ENCODE measurements at places on chromosomes 7 and 10.

GRCh38 chr7:39618868-39619267 lies 4.5 kb upstream of the RALA start:
- no peak for DNase-seq

DNA sequence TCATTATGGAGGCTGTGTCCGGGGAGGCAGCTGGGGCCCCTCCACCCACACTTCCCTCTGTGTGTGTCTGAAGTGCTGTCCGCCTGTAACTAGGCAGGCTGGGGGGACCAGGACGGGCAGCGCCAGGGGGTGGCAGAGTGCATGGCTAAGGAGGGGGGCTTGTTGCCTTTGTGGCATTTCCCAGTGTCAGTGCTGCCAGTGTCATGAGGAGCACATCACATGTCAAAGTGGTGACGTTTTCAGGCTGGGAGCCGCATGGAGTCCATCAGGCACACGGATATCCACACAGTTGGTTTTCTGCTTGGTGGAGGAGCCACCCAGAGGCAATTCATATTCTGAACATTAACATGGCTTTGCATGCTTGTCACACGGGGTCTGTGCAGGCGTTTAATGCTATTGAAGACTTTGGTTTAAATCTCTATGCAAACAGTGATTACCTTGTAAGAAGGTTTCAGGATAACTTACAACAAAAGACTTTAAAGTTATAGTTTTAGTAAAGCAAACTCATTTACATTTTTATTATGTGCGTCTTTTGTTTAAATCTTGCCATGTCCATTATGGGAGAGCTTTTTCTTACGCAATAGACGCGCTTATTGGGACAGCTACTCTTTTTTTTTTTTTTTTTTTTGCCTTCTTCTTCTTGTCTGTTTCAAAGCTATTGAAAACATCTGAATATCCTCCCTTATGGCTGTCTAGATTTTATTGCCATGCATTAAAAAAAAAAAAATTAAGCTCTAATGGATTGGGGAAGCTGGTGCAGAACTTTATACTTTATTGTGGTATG lies 52.9 kb downstream of the C10orf67 start:
- DNase-seq: no peak

GRCh38 chr7:127654404-127655394 lies 2.7 kb downstream of the SND1 start:
- DNase-seq: no peak

DNA sequence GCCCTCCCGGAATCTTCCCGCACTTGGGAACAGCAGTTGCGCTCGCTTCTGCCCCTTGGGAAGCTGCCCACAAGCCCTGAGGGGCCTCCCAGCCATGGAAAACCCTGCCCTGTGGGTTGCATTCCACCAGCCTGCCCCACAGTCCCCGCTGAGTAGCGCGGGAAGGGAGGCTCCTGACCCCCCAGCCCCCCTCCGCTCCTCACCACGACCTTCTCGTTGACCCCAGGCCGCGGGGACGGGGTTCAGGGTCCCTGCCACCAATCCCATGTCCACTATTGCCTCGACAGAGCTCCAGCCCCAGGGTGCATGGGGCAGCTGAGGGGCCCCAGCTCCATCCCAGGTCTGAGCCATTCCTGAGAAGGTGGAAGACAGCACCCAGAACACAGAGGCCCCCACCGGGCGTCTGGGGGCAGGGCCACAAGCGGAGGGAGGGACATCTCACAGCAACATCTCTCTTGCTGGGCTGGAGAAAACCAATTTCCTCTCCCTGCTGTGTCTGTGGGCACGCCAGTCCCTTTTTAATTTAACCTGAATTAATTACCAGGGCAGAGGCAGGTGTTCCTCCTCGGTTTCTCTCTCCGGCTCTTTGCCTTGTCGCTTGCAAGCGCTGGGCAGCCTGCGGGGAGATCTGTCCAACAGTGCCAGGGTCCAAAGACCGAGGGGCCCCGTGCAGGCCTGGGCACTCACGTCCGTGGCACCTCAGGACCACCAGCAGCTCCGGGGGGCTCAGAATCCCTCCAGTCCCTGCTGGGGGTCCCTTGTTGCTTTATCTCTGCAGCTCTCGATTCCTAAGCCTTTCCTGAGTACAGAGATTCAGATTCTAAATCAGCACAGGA lies 57.9 kb downstream of the FOXL3 start:
- DNase-seq: no peak
